Aorta (tissue), 5 donors: ENCODE measurements at places on chromosomes 6 and 20.

DNA sequence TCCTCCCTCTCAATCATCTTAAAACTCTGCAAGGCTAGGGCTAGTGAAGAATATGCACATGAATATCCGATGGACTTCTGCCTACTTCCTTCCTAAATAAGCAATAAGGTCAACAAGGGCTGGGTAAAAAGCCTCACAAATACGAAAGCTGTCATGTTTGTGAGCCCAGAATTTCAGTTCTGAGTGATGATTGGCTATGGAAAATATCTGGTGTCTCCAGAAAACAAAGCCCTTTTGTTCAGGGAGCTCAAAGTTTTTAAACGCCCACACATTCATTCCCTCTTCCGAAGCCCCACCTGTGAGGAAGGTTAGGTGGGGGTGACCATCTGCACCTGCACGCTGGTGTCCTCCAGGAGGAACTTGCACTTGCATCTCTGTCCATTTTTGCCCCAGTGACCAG lies 126.9 kb upstream of the ARMC2 start:
- DNase-seq = no peak

GRCh38 chr6:168061269-168062210 lies 17.5 kb downstream of the FRMD1 start:
- no peak for DNase-seq

GRCh38 chr20:884983-885952 lies 30.9 kb downstream of the ANGPT4 start:
- no peak for DNase-seq

GRCh38 chr20:18609741-18610140 lies 21.9 kb downstream of the DTD1 start:
- DNase-seq = no peak

DNA sequence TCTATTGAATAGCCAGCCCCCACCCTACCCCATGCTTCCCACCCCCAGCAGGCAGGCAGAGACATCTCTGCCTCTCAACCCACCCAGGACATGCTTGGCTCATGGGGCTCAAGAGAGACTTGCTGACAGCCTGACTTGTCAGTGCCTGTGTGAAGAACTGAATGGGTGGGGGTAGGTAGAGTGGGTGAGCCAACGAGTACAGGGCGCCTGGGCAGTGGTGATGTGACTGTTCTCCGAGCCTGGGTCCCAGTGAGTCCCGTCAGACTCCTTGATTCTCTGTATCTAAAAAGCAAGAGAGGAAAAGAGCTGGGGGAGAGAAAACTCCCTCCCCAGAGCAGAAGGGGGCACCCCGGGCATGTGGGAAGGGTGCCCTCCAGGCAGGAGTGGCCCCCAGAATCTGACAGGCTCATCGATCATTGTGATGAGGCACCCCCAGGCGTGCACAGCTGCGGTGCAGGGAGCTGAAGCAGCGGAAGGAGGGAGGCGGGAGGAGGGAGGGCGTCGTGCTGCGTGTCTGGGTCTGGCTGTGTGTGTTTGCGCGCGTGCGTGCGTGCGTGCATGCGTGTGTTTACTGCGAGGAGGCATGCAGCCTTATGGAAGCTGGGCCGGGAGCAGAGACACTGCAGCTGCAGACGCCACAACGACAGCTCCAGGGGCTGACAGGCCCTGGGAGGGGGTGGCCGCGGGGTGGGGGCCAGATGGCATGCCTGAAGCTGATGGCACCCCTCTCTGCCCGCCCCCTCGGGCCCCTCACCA lies 40.2 kb downstream of the FOXP4 start:
- no peak for DNase-seq
